ENCODE measurements at places on chromosomes 12 and 14.
A peak's percentile ranks its signal among the peaks of the same experiment; 100 is the strongest.

- DNase-seq: peak; percentile 16
These were observed 88.3 kb downstream of the TESC start for GRCh38 chr12:117010693-117011451.

DNA sequence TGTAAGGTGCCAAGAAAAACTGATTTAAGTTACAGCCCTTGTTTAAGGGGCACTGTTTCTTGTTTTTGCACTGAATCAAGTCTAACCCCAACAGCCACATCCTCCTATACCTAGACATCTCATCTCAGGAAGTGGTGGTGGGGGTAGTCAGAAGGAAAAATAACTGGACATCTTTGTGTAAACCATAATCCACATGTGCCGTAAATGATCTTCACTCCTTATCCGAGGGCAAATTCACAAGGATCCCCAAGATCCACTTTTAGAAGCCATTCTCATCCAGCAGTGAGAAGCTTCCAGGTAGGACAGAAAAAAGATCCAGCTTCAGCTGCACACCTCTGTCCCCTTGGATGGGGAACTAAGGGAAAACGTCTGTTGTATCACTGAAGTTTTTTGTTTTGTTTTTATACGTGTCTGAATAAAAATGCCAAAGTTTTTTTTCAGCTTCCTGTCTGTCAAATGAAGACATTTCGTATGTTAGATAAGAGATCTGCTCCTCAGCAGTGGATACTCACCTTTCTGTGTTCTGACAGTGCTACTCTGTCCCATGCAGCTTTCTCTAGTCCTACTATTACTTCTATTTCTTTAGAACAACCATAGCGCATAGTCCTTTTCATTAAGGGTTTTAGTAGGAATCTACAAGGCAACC lies 1.2 kb upstream of the PA2G4 start:
- no peak for DNase-seq

- DNase-seq: no peak
These were observed 33.2 kb downstream of the HSPB8 start for GRCh38 chr12:119211884-119212283.

DNA sequence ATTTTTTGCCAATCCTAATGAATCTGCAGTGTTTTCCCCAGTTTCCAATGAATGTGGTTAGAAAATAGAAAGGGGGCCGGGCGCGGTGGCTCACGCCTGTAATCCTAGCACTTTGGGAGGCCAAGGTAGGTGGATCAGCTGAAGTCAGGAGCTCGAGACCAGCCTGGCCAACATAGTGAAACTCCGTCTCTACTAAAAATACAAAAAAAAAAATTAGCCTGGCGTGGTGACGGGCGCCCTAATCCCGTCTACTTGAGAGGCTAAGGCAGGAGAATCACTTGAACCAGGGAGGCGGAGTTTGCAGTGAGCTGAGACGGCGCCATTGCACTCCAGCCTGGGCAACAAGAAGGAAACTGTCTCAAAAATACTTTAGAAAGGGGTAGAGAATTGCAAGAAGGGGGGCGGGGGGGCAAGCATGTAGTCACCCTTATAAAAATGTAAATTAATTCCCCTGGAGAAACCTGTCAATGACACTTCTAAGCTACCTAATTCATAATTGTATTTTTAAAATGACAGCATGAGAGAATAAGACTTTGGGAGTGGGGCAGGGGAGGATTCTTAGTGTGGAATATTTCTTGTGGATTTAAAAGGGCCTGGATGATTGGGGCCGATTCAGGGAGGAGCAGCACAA lies 1.7 kb downstream of the KLHDC2 start:
- no peak for DNase-seq

- peak; percentile 68 for DNase-seq
These were observed 238.9 kb downstream of the CHST11 start for GRCh38 chr12:104695453-104696148.

DNA sequence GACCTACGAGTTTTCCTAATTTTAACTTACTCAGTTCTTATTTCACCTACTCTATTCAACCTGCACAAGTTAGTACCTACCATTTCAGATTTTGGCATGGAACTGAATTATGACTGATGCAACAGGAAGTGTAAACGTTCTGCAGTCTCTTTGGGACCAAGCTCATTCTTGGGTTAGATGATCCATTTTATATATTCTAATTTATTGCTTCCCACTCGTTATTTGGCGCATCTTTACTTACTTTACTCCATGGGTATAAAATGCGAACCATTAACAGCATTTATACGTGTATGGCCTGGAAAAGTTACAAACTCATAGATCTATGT lies 1.0 kb upstream of the EML1 start:
- DNase-seq: no peak

- DNase-seq: no peak
These were observed 7.9 kb upstream of the KRT2 start for GRCh38 chr12:52659951-52660350.

GRCh38 chr14:77184396-77185092 lies 2.9 kb downstream of the TMEM63C start:
- no peak for DNase-seq

- DNase-seq: peak; percentile 34
These were observed 190.8 kb downstream of the TTC7B start for GRCh38 chr14:90625445-90625844.

DNA sequence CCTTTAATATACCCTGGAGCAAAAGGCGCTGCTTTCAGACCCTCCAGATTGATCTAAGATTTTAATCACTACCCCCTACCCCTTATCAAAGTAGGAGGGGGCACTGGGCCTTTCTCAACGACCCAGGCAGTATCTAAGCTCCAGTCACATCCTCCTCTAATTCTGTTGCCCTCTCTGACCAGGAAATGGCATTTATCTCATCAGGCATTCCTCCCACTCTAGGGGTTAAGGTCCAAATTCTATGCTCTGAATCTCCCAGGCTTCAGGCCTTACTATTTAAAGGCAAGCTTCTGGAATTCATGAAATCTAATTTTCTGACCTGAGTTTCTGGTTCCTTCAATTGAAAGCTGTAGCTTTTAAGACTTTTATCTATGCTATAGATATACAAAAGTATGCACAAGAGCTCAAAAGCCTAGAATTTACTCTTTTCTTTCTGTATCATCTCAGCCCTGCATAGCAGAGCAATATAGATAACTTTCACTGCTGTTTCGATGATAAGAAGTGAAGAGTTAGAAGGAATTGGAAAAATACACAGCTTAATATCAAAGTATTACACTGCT lies 622.9 kb downstream of the RPS29 start:
- DNase-seq: no peak
